Bronchial epithelial cell (primary cell): ENCODE measurements at places on chromosomes 5 and 9. TPM values are rescaled to one million over a fixed set of nuclear protein-coding genes. Genes with fewer than 3 reads are reported as not detected.

GRCh38 chr9:86072394-86072877, 26.9 kb downstream of the GOLM1 start:
- no peak for DNase-seq

Gene ADAMTS6
- total RNA-seq = 5.9 and 17.6 TPM in 2 replicates

GRCh38 chr5:123844873-123845272, 332.9 kb downstream of the CSNK1G3 start:
- DNase-seq = no peak

Gene FOXD4L4
- under 0.01 and 0.26 TPM in 2 replicates for total RNA-seq

DNA sequence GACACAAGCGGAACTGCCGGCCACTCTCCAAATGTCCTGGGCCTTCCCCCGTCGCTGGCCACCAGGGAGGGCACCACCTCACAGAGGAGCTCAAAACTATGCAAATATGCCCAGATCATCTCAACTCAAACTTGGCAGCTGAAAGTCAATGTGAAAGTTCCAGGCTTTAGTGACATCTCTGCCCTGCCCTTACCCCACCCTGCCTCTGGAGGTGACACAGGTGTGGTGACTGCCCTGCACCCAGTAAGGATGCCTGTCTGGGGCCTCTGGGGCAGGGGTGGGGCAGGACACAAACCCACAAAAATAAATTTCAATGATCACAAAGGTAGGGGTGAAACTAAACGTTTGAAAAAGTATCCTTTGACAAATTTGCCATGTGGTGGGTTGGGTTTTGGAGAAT, 213.4 kb downstream of the HSPA4 start:
- DNase-seq = no peak

Gene CTXN3
- not detected in 2 replicates for total RNA-seq

- DNase-seq = peak; percentile 47
These were observed 54.0 kb upstream of the FKTN start for GRCh38 chr9:105503881-105504280.

- no peak for DNase-seq
These were observed 26.7 kb upstream of the TENT4A start for GRCh38 chr5:6686501-6686900.

Gene TSSK1B
- total RNA-seq = 0.26 TPM in 2 replicates

- peak; percentile 93 for DNase-seq
These were observed 66.2 kb downstream of the ARHGEF28 start for GRCh38 chr5:73692166-73692640.

Gene FBLL1
- total RNA-seq = 0.77 TPM in 1 of 2 replicates, not detected in the other

DNA sequence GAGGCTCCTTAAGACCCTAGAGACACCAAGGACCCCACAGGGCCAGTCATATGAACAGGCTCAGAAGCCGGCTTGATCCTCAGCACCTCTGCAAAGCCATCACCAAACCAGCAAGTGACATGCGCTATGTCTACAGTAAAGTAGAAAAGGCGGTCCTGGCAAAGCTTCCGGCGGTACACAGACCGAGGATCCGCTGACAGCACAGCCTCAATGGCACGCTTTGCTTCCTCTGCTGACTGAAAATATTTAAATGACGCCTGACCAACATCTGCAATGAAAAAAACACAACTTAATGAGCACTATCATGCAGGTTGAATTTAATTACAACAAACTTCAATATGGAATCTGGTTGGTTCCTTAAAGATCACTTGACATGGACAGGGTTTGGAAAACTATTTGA, 17.6 kb downstream of the TRMO start:
- DNase-seq = no peak

Gene SNCAIP
- 0.26 TPM in 1 of 2 replicates, not detected in the other for total RNA-seq

Gene PTTG1
- total RNA-seq = 36.9 and 44.4 TPM in 2 replicates

GRCh38 chr9:122349201-122349600, 21.6 kb upstream of the PTGS1 start:
- DNase-seq = no peak

DNA sequence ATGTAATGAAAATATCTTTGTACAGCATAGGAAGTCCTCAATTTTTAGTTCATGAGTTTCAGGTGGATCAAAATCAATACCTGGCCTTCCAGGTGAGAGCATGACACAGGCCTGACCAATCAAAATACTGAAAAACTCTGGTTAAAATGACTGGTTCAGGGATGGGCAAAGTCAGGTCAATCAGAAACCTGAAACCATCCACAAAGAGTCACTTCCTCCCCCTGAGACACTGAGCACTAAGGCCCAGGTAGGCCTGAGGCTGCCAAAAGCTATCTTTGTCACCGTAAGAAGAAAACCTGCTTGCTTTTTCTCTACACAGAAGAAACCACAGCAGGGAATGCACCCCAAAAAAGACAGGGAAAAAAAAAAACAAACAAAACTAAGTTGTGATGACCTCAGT, 444.8 kb downstream of the TLR4 start:
- no peak for DNase-seq

- DNase-seq = peak; percentile 67
These were observed 237.7 kb upstream of the MEF2C start for GRCh38 chr5:89120719-89121118.

Gene CDX1
- total RNA-seq = not detected in 2 replicates

Gene RANBP17
- 6.8 and 10.6 TPM in 2 replicates for total RNA-seq

GRCh38 chr5:156340893-156341292, 13.9 kb downstream of the SGCD start:
- DNase-seq = no peak

Gene SLC6A7
- not detected in 2 replicates for total RNA-seq

DNA sequence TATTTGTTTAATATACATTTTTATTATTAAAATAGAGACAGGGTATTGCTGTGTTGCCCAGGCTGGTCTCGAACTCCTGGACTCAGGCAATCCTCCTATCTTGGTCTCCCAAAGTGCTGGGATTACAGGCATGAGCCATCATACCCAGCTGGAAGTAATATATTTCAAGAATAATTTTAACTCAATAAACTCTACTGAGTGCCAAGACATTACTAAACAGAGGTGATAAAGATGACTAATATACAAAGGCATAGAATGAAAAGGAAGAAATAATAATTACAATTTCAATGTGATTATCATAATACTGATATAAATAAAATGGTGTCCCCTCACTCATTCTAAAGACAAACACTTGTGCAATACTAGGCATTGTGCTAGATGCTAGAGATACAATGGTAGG, 13.9 kb downstream of the GOLPH3 start:
- DNase-seq = no peak

- peak; percentile 29 for DNase-seq
These were observed 237.4 kb upstream of the PTGER4 start for GRCh38 chr5:40442346-40442745.

DNA sequence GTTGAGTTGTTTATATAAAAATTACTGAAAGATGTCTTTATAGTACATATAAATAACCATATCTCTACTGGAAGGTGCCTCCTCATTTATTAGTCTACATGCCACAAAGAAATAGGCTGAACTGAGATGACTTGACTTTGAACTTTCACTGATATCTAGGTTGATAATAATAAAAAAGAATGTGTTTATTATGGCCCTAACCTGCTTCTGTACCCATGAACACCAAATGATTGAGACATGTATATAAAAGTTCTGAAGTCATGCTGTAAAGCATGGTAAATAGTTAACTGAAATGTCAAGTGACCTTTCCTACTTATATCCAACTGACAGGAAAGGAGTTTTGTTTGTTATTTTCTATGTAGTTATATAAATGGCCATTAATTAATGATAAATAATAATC, 33.2 kb upstream of the GRAMD2B start:
- no peak for DNase-seq

DNA sequence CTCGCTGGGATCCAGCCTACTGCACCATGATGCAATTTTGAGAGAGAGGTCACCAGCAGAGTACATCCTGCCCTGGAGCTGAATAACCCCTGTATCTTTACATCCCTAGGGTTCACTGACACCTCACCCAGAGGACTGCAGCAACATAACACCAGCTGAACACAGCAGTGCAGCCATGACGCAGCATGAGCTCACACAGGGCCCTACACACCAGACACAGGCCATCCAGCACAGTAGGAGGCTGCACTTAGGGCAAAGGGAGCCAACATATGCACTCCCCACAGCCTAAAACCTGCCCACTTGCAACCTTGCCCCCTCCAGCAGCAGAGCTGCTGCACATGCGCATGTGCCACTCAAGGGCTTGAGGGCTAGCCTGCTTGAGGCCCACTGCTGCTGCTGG, 157.3 kb upstream of the SMARCA2 start:
- no peak for DNase-seq

Gene KDM3B
- total RNA-seq = 42.4 and 44.5 TPM in 2 replicates

GRCh38 chr5:98770911-98771322, 2.5 kb upstream of the RGMB start:
- peak; percentile 42 for DNase-seq

DNA sequence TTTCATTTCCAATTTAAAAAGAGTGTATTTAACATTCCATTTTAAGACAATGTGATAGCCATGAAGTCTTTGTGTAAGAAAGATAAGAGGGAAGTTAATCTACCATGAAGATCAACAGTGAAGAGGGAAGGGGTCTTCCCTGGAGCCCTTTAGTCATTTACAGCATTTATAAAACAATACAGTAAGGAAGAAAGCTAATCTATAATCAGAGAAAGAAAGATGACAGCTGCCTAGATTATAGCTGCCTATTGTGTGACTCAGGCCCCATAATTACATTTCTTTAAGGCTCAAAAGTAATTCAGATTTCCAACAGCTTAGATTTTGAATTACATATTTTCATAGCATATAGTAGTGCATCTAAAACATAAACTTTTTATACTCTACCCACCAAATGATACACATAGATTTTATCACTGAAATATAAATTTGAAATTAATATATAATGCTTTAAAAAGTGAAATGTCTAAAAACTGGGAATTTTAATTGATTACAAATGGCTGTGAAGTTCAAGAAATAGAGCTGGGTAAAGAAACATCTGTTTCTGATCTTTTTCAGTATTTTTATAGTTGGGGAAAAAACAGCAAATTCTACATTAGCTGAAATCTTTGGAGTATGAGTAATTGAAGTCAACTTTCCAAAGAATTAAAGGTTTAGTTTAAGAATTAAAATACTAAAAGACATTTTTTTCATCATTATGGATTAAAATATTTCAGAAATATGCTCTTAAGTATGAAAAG, 89.6 kb downstream of the RIC1 start:
- DNase-seq = no peak

- DNase-seq = no peak
These were observed 40.5 kb downstream of the PTTG1 start for GRCh38 chr5:160462167-160462566.

- no peak for DNase-seq
These were observed 34.2 kb upstream of the MYO10 start for GRCh38 chr5:16970260-16970659.

Gene PIP5KL1
- 2.1 and 5.1 TPM in 2 replicates for total RNA-seq
